ENCODE measurements at places on chromosomes 11 and 22. TPM values are rescaled to one million over a fixed set of nuclear protein-coding genes. Genes with fewer than 3 reads are reported as not detected.

MAPK11 gene
- 5.6 TPM for polyA plus RNA-seq

SMTNL1 gene
- polyA plus RNA-seq = 246 TPM

GNG3 gene
- 0.68 TPM for polyA plus RNA-seq

PDE2A gene
- 18.1 TPM for polyA plus RNA-seq

P2RY2 gene
- polyA plus RNA-seq = 2.0 TPM

TM7SF2 gene
- 16.4 TPM for polyA plus RNA-seq

- DNase-seq = no peak
These were observed 6.3 kb downstream of the C22orf31 start for GRCh38 chr22:29055192-29055830.

GRCh38 chr11:69704508-69705253 is 859 bp upstream of the FGF19 start:
- DNase-seq = no peak

GRCh38 chr11:35066030-35066429 is 72.9 kb upstream of the CD44 start:
- DNase-seq = no peak

GRCh38 chr11:12269104-12269441 is 108.3 kb upstream of the PARVA start:
- no peak for DNase-seq

- DNase-seq = no peak
These were observed 1.2 kb downstream of the FBLN1 start for GRCh38 chr22:45503816-45504372.

DNA sequence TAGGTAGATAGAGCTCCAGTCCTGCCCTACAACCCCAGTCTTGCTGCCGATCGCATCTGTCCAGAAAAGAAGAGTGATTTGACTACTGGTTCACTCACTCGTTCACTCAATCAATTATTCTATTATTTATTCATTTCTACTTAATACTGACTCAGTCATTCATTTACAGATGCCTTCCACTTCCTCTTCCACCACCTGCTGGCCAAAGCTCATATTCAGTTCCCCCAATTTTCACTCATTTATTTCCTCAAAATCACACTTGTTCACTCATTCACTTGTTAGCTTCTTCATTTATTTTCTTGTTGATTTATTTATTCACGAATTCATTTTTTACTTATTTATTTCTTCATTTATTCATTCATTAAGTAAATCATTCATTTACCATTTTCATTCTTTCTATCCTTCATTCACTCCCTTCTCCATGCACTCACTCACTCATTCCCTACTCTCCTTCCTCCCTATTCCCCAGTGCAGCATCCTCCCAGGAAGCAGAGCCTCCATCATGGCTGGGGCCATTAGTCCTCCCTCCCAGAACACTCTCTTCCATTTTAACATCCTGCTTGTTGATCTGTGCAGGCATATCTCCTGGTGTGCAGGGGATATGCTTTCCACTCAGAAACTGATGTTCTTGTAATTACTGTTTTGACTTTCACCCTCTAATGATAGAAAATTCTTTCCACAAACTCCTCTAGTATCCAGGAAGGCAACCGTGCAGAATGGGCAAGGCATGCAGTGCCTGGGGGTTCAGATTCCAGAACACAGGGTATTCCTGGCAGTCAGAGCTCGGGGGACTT is 281.0 kb downstream of the TENM4 start:
- DNase-seq = no peak

DNA sequence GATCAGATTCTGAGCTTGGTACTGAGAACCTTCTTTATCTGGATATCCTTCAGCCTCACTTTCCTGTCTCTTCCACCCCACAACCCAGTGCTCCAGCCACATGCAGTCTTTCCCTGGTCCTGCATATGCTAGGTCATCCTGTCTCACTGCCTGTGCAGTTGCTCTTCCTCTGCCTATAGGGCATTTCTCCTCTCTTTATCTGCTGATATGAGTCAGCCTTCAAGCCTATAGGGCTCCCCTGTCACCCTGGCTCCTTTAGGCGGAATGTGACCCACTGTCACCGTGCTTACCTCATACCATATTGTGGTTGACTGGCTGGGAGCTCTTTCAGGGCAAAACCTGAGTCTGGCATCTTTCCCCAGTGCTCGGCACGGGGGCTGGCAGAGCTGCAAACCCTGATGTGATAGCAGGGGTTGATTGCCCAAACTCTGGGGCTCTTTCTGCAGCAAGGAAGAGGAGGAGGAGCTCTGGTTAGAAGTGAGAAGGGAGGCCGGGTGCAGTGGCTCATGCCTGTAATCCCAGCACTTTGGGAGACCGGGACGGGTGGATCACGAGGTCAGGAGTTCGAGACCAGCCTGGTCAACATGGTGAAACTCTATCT is 26.3 kb downstream of the MEI1 start:
- DNase-seq = no peak

DNA sequence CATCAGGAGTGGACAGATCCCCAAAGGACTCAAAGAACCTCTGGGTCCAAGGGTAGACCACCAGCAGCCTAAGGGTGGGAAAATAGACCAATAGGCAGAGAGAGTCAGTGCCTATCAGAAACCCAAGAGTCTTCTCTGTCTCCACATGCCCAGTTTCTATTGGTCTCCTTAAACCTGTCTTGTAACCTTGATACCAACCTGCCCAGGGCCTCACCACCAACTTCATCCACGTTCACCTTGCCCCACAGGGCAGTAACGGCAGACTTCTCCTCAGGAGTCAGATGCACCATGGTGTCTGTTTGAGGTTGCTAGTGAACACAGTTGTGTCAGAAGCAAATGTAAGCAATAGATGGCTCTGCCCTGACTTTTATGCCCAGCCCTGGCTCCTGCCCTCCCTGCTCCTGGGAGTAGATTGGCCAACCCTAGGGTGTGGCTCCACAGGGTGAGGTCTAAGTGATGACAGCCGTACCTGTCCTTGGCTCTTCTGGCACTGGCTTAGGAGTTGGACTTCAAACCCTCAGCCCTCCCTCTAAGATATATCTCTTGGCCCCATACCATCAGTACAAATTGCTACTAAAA is at the start of gene HBB:
TSS of gene HBB (minus strand) at position 340 of the 579 bp plus-strand sequence. CDS start at position 290, 50 bp downstream.
- no peak for DNase-seq

- no peak for DNase-seq
These were observed 121.0 kb downstream of the WNT7B start for GRCh38 chr22:45855961-45856360.

DNA sequence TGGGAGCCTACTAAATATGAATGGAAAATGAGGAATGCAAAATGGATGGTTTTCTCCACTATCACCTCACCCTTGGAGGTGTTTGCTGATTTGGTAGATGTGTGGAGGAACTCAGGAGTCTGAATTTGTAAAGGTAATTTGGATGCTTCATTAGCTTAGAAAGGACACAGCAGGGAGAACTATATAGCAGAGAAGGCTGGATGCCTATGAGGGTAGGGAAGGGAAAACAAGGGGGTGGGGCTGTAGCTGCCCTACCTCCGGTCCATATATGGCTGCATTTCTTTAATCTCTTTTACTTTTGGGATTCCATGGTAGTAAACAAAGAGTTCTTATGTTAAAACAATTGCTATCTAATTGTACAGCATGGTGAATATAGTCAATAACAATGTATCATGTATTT is 4.8 kb upstream of the EHF start:
- DNase-seq = no peak

DNA sequence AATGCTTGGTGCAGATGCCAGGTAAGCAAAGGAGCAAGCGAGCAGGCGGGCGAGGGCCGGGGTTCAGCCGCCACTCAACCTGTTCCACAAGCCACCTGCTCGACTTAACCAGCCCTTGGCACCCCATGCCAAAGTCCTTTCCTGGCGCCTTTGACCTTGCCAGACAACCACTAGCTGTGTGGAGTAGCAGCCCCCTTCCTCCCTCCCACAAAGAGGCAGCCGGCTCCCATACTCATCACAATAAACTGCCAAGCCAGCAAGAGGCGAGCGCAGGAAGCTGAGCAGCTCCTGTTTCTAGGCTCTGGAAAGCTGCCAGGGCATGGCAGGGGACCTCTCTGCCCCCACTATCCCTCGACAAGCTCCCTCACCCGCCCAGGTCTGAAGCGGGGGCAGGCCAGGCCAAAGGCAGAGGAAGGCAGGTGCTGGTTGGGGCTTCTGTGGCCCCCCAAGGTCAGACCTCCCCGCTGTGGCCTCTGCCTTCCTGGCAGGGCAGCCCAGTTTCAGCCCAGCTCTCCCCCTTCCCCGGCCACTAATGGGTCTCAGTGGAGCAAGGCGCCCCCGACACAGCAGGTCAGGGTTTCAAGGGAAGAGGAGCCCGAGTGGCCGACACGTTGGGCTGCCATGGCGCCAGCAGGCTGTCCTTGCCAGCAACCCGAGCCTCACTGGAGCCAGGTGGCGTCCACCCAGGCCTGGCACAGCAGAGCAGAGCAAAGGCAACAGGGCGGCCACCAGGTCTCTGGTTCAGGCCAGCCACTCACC is 15.3 kb downstream of the MACROD1 start:
- DNase-seq = no peak

GRCh38 chr11:73189723-73190556 is 28.1 kb upstream of the P2RY2 start:
- DNase-seq = no peak

GRCh38 chr11:559020-559620 is 1.4 kb downstream of the LMNTD2 start:
- DNase-seq = no peak

DNA sequence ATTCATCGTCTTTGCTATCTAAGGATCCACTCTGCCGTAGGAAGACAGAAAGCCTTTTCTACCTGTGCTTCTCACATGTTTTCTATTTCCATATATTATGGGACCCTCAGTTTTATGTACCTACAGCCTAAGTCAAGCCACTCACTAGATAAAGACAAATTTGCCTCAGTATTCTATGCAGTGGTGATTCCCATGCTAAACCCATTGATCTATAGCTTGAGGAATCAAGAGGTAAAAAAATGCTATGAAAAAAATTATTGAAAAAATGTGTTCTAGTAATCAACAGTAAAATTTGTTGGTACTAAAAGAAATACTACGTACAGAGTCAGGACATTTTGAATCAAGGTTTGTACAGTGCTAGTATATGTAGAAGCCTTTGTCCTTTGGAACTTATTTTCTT is 18.1 kb upstream of the OR5AL1 start:
- no peak for DNase-seq
